Fibroblast of skin of scalp (primary cell): ENCODE measurements at places on chromosomes 4 and X.
A peak's percentile ranks its signal among the peaks of the same experiment; 100 is the strongest.

DNA sequence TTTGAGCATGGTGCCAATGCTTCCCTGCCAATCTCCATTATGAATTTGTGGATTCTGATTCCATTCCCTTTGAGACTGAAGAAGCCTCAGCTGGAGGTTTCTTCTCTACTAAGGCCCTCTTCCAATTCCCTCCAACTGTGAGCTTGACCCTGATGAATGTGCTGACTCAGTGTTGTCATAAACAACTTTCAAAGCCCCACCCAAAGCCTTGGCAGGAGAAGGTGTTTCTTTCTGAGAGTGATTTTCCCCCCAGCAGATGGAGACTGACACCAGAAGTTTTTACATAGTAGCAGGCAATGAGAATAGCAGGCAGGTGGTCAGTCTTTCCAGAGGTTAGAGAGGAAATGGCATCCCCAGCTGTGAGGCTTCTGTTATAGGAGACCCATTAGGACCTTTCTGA lies 53.1 kb downstream of the OCRL start:
- peak; percentile 14 for DNase-seq

GRCh38 chrX:82134378-82134777 lies 932.5 kb downstream of the SH3BGRL start:
- DNase-seq = peak; percentile 29

DNA sequence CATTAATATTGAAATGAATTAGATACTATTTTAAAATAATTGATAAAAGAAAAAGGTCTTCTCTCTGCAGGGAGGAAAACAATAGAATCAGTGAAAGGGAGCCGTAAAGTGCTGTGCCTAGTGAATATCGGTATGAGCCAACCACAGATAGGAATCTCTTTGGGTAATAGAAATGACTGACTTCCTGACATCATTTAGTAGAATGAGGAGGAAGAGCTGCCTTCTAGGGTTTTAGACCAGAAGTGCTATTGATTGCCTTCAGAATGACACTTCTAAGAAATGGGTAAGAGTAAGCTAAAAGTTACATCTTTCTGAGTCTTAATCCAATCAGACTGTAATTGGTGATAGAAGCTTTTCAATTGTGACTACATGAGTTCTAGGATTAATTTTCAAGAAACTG lies 134.0 kb upstream of the MAP9 start:
- no peak for DNase-seq

- no peak for DNase-seq
Measured at GRCh38 chr4:172270397-172270796, 457.2 kb downstream of the GALNTL6 start.

GRCh38 chrX:126552313-126553022 lies at the start of gene DCAF12L1:
Gene DCAF12L1, minus strand, starts transcription at chrX:126552814. Its CDS starts 206 bp downstream, at chrX:126552608.
- no peak for DNase-seq

DNA sequence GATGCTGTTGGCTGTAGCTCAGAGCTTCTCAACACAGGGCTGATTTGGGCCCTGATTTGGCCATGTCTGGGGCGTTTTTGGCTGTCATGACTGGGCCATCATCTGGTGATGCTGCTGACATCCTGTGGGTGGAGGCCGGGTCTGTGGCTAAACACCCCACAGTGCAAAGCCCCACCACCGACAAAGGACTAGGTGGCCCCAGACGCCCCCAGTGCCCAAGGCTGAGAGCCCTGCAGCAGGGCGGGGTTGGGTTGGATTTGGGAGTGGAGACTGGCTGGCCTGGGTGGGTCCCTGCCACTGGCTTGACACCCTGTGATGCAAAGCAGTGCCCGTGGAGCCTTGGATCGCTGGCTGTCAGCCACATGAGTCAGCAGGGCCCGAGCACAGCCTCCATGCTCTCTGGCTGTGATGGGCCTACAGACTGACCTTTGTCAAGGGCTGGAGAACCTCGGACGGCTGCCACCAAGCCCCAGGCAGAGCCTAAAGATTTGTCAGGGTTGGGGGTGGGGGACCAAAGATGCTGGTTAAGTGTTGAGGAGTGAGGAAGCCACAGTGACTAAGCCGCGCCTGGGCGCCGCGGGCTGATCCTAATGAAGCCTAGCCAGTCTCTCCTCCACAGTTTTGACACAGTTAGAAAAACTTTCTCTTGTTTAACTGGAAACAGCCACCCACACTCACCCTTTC lies 28.3 kb downstream of the CYTL1 start:
- peak; percentile 81 for DNase-seq

- DNase-seq = no peak
Measured at GRCh38 chrX:46849933-46850332, 13.1 kb downstream of the RP2 start.

GRCh38 chr4:36255577-36255976 lies 11.3 kb upstream of the ARAP2 start:
- DNase-seq = no peak

DNA sequence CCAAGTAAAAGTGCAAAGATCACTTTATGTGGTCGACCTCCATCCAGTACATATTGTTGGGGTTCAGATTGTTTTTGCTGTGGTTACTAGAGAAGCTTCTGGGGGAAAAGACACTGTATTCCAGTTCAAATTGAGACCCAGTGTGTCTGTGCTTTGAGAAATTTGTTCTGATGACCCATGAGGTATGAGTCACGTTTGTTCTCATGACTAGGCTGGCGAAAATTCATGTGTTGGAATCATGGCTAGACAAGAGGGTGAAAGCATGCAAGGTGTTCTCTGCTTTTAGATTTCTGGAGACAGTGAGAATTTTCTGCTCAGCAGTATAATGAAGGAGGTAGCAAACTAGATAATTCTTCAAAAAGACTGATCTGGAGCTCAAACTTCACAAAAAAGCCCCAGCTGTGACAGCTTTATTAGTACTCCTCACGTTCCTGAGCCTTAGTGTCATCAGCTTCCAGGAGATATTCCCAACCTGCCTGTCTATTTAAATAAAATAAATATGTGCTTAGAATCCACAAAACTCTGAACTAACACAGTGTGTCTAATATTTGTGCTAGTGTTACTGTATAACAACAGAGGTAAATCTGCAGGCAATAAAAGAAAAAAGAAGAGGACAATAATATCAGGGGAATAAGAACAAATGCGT lies 24.4 kb upstream of the FAM47B start:
- DNase-seq = peak; percentile 45

GRCh38 chr4:11069581-11070211 lies 359.0 kb downstream of the HS3ST1 start:
- DNase-seq = no peak

DNA sequence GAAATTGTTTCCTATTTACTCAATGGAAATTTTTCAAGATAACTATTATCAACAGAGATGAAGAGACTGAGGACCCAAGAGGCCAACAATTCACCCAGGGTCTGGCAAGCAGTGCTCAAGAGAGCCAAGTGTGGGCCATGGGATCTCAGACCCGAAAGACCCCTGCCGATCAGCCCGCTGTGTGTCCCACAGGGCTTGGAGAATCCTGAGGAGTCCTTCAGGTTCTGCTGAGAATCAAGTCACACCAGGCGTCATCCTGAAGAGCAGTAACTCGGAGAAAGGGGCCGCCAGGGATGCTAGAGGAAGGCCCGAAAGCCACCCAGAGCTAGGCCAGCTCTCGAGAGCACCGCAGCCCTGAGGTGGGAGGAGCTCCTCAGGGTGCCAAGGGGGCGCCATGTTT lies 48.7 kb downstream of the FGFRL1 start:
- DNase-seq = no peak

- DNase-seq = no peak
Measured at GRCh38 chrX:6777238-6778002, 242.5 kb upstream of the VCX3A start.

- DNase-seq = no peak
Measured at GRCh38 chr4:189420572-189420971, 520.1 kb upstream of the FRG1 start.
